ENCODE measurements at places on chromosomes 4 and X.
A peak's percentile ranks its signal among the peaks of the same experiment; 100 is the strongest.

GRCh38 chr4:100566396-100566795 lies 48.6 kb upstream of the EMCN start:
- DNase-seq: peak; percentile 27

- DNase-seq: no peak
Measured at GRCh38 chrX:120857240-120857639, 18.4 kb downstream of the CT47B1 start.

- no peak for DNase-seq
Measured at GRCh38 chr4:177109769-177110168, 199.9 kb upstream of the NEIL3 start.

DNA sequence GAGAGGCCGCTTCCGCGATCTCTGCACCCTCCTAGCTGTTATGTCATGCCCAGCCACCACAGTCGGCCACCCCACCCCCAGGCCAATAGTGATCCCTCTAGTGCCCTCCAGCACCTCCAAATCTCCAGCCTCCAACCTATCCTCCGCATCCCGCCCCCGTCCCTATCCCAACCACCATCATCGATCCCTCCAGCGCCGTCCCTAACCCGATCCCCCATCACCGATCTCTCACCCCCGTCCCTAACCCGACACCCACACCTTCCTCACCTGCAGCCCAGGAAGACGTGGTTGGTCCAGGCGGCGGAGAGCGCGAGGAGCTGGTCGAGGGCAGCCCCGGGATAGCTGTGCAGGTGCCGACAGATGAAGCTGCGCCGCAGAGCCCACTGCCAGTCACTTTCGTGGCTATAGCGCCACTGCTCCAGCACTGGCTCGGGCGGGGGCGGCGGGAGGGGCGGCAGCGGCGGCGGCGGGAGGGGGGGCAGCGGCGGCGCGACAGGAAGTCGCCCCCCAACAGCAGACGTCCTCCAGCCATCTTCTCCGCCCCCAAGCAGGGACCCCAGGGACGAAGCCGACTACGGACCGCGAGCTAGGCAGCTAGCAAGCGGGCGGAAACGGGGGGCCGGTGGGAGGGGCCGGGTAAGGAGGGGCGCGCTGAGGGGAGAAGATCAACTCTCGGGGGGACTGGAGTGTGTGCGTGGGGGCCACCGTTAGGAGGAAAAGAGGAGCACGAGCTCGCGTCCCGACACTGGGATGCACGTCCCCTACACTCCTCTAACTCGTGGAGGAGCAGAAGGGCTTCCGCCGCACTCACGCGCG lies 552 bp downstream of the NKRF start:
- DNase-seq: peak; percentile 19

GRCh38 chr4:13169731-13170525 lies 314.2 kb downstream of the RAB28 start:
- no peak for DNase-seq

DNA sequence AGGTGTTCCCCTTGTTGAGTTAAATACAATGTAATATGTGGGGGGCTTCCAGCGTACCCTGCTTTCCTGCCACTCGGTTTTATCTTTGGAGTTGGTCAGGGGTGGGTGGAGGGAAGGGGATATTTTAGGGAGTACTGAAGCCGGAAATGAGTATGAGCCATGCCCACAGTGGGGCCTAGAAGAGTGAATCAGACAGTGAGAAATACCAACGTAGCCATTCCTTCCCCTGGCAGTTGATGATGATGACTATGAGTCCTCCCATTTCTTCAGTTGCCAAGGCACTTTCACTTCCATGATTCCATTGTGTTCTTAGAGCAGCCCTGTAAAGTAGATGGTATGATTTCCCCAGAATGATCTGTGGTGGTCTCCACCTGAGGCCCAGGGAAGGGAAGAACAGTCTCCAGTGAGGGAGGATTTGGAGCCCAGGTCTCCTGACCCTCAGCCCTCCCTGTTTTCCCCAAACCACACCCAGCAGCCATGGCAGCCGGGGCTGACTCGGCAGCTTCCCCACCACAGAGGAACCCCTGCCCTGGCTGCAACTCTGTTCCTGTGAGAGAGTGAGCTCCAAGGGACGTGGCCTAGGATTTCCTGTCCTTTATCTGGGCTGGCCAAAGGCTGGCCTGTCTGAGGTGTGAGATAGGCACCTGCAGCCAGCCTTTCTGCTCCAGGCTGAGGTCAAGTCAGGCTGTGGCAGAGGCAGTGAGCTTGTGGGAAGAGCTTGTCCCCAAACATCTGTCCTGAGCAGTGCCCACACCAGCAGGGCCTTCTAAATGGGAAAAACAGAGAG lies 52.7 kb downstream of the STARD8 start:
- DNase-seq: no peak

DNA sequence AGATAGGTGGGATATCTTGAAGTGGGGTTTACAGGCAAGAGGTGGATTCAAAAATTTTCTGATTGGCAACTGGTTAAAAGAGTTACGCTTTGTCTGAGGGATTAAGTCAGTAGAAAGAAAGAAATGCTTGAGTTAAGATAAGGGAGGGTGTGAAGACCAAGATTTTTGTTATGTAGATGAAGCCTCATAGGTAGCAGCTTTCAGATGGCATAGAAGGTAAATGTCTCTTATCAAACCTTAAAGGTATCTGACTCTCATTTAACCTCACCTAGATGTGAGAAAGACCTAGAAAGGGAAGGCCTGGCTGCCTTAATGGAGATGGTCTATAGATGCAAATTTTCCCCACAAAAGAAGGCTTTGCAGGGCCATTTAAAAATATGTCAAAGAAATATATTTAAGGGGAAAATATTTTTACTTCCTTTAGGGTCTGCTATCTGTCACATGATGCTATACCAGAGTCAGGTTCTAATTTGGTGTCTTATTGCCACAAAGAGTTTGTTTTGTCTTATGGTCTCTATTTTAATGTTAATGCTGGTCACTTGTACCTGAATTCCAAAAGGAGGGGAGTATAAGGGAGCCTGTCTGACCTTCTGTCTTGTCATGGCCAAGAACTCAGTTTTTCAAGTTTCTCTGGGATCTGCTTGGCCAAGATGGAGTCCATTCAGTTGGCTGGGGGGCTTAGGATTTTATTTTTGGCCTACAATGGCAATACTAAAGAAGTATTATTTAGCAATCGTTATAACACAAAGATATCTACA lies 699.1 kb upstream of the AMOT start:
- no peak for DNase-seq

GRCh38 chr4:152992027-152992426 lies 55.9 kb downstream of the FHDC1 start:
- no peak for DNase-seq

DNA sequence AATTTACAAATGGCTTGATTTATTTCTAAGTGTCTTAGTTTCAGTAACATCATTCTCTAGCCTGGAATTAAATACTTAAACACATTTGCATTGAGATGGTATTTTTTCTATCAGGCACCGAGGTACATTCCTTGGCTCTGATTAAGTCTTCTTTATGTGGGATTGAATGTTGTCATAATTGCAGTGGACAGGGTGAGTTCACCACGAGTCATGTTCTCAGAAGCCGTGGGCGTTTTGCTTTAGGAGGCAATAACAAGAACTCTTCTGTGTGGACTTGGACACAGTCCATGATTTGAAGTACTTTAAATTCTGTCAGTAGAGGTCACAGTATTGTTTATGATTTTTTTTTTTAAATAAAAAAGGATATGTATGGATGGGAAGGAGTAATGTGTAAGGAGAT lies 57.1 kb upstream of the EFHC2 start:
- DNase-seq: no peak

DNA sequence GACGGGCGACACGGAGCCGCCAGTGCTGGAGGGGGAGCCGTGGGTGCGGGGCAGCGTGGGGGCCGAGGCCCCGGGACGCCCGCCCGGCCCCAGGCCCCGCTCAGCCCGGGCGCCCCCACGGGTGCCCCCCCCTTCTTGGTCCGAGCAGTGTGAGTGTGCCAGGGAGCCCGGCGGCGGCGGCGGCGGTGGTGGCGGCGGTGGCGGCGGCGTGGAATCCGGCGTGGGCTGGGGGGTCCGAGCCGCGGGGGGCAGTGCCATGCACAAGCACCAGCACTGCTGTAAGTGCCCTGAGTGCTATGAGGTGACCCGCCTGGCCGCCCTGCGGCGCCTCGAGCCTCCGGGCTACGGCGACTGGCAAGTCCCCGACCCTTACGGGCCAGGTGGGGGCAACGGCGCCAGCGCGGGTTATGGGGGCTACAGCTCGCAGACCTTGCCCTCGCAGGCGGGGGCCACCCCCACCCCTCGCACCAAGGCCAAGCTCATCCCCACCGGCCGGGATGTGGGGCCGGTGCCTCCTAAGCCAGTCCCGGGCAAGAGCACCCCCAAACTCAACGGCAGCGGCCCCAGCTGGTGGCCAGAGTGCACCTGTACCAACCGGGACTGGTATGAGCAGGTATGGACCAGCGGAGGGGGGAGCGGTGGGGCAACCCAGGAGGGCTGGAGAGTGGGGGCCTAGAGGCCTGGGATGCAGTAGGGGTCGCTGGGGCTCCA lies 466 bp downstream of the DLG3 start:
- no peak for DNase-seq

DNA sequence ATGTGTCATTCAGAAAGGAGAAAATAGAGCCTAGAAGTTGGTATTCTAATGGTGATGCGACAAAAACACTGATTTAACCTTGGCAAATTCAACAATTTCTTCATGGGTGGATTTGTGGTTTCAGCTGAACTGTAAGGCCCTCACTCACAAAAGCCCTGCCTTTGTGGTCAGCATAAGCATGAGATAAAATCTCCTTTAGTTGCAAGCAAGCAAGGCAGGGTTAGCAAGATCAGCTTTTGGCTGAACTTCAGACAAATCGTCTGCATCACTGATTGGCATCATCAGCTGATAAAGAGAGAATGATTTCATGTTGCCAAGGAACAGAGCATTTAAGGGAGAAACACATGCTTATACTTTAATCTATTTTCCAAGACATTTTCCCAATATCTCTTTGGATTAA lies 2582.2 kb downstream of the PCDH7 start:
- no peak for DNase-seq

GRCh38 chr4:60400593-60400992 lies 799.5 kb upstream of the ADGRL3 start:
- no peak for DNase-seq

GRCh38 chr4:73945674-73946449 lies 36.0 kb downstream of the PF4 start:
- DNase-seq: no peak

DNA sequence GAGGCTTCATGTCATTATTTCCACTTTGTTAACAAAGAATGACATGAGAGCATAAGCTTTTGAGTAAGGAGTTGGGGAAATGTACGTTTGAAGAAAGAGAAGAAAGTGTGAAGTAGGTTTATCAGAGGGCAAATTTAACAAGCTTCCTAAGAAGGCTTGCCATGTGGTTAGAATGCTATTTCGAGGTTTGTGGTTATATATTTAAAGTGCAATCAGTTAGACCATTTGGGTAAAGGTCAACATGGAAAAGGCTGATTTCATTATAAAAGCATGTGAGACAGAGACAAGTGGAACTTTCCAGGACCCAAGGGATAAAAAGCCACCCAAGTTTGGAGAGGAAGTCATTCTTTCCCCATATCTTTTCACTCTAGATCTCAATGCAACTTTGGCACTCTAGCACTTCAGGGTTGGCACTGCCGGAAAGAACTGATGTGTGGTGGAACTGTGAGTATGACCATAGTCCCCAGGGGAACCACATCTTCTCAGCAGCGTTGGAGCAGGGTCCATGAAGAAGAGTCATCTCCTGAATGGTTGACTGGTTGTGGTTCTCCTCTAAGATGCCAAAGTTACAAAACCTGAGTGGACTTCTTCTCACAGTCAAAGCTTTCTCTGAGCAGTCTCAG lies 529.9 kb downstream of the MID1IP1 start:
- DNase-seq: peak; percentile 62

DNA sequence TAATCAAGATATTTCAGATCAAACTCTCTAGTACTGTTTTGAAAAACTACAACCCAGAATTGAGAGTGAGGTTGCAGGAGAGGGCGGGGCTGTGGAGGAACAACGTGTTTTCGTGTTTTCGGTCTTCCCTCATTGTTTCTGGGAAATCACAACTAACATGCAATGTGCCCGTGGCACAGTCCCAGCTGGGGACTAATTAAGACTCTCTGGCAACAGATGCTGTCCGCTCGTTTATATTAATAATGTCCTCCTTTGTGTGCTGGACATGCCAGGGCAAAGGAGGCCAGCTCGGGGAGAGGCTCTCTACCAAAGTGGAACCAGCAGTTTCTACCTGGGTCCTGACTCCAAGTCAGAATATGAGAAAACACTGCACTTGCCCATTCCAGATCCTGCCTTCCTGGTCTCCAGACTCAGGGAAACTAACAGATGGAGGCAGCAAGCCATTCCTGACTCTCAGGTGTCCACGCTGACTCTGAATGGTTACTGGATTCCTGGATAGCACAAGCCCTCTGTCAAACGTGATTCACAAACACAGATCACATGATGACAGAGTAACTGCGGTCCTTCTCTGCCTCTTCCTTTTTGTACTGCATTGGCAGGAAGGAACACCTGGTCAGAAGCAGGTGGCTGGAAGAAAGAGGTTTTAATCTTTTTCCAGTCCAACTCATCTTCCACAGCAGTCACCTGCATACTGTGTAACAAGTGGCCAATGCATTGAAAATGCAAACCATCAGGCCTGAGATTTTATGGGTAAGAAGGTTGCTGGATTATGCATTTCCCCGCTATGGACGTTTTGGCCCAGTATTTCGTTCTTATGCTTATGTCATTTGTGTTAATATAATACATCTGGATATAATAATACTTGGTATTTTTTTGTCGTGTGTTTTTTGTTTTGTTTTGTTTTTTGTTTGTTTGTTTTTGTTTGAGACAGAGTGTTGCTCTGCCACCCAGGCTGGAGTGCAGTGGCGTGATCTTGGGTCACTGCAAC lies 65.0 kb downstream of the COQ2 start:
- DNase-seq: peak; percentile 80

DNA sequence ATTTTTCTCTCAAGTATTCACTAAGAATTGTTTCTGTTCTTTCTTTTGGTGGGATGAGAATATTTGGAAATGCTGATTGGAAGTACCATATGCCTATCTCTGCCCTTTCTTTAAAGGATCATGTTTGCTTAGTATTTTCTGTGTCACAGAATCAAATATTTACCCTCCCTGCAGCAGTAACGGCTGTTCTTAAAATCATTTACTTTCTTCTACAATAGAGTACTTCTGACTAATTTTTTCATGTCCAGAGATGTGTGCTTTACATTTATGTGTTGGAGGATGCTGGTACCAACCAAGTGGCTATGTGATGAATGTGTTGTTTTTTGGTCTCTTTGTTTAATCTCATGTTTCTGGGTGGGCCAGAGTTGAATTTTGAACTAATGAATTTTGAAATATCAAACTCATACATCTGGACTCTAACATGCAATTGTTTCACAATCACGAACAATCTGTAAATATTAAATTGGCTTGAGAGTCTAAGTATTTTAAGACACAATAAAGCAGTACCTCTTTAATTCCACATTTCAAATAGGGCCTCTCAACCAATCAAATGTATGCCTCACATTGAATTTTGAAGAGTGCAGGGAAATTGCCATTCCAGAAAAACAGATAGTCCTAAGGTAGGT lies 59.4 kb upstream of the ARSJ start:
- no peak for DNase-seq

- no peak for DNase-seq
Measured at GRCh38 chrX:10660171-10660570, 39.8 kb upstream of the MID1 start.

- no peak for DNase-seq
Measured at GRCh38 chr4:55675196-55675793, 39.2 kb upstream of the NMU start.

GRCh38 chr4:123232439-123232838 lies 164.2 kb upstream of the SPRY1 start:
- DNase-seq: peak; percentile 3

All from activated CD4-positive, alpha-beta T cell treated with anti-CD3 and anti-CD28 coated beads, Interleukin-2, amount 50 U/mL, for 16 hours (primary cell).